AG04449 (cell line): ENCODE measurements at places on chromosomes 7 and 10.

- no peak for DNase-seq
Measured at GRCh38 chr7:66238773-66239466, 33.8 kb downstream of the TPST1 start.

DNA sequence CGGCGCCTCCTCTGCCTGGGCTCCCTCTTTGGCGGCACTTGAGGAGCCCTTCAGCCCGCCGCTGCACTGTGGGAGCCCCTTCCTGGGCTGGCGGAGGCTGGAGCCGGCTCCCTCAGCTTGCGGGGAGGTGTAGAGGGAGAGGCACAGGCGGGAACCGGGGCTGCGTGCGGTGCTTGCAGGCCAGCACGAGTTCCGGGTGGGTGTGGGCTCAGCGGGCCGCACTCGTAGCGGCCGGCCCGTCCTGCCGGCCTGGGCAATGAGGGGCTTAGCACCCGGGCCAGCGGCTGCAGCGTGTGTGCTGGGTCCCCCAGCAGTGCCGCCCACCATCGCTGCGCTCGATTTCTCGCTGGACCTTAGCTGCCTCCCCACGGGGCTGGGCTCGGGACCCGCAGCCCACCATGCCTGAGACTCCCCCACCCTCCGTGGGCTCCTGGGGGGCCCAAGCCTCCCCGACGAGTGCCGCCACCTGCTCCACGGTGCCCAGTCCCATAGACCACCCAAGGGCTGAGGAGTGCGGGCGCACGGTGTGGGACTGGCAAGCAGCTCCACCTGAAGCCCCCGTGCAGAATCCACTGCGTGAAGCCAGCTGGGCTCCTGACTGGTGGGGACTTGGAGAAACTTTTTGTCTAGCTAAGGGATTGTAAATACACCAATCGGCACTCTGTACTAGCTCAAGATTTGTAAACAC lies 73.8 kb upstream of the KMT2E start:
- no peak for DNase-seq

- no peak for DNase-seq
Measured at GRCh38 chr10:30103595-30104320, 44.4 kb upstream of the JCAD start.

- no peak for DNase-seq
Measured at GRCh38 chr10:51436805-51437204, 262.6 kb downstream of the CSTF2T start.

DNA sequence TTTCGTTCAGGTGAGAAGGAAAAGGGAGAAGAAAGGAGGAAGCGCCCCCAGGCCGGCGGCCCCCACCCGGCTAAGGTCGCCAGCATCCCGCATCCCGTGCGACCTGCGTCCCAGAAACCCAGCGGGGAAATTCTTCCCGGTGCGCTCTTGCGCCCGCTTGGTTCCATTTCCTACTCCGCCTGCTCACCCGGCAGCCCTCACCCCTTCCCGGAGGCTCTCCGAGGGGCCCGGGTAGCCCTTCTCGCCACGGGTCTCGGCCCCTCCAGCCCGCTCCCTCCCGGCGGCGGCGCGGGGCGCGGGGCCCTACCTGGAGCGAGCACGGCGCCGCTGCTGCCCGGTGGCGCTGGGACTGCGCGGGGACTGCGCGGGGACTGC lies at the start of gene PRKCQ:
Gene PRKCQ (minus strand): TSS at position 373 of the 375 bp plus-strand sequence. CDS start 65,141 bp downstream, outside the sequence.
- no peak for DNase-seq

GRCh38 chr7:21305455-21306235 lies 122.2 kb upstream of the SP4 start:
- no peak for DNase-seq

DNA sequence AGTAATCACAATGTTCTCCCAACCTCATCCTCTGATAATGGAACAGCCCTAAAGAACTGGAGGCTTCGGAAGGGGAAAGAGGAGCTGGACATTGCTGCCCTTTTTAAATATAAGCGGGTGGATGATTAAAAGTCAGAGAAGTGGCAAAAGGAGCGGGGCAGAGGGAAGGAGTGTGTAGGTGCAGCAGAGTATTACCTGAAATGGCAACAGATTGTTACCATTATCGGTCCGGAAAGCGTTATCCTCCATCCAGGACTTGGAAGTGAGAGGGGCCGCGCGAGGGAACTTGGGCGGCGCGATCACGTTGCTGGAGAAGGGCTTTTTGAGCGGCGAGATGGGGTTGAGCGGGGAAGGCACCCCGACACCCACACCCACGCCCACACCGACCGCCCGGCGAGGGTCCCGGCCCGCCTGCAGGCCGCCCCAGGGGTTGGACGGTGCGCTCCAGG lies 51.7 kb downstream of the CPEB3 start:
- no peak for DNase-seq

GRCh38 chr7:113015034-113015645 lies 71.5 kb downstream of the GPR85 start:
- DNase-seq = no peak

- no peak for DNase-seq
Measured at GRCh38 chr7:103010211-103010610, 64.4 kb downstream of the FBXL13 start.

- DNase-seq = no peak
Measured at GRCh38 chr10:5860066-5860465, 29.6 kb downstream of the ANKRD16 start.

DNA sequence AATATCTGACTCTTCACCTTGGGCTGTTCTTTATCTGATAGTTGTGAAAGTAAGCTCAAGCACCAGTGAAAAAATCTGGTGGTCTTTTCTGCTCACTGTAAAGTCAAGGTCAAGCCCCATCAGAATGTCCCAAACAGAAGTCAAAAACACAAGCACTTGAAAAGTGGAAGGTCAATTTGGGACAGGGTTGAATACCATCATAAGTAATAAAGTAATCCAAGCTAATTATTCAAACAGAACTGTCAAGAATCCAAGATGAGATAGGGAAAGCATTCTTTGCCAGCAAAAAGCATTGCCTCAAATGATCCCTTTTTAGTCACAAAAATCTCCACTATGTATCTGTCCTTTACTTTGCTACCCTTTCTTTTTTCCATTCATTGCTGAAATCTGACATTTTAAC lies 430.1 kb upstream of the NPVF start:
- DNase-seq = no peak

GRCh38 chr7:122423591-122423990 lies 119.0 kb upstream of the FEZF1 start:
- DNase-seq = no peak

GRCh38 chr7:2445047-2445446 lies 31.2 kb downstream of the GRIFIN start:
- no peak for DNase-seq

DNA sequence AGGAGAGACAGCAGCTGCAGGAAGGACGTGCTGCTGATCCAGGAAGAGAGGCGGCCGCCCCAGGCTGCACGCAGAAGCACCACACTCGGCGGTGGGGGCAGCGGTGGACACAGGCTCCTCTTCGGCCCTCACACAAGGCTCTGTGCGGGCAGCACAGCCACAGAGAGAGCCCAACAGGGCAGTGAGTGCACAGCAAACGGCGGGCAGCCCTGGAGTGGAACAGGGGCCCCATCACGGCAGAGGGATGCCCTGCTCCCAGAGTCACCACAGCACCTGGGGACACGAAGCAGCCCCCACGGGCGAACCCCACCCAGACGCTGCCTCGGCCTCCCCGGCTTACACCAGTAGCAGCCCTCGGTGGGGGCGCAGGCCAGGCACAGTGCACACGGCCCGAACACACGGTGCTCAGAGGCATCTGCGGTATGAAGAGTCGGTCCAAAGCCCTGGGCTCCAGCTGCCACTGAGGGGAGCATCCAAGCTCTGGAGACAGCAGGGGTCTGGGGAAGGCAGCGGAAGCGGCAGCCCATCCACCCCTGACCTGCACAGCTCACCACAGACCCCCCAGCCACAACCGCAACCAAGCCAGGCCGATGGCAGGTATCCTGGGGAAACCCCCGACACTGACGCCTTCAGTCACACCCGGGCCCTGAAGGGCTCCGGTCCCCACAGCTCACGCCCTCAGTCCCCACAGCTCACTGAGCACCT lies 16.8 kb downstream of the NUDT1 start:
- no peak for DNase-seq

- no peak for DNase-seq
Measured at GRCh38 chr10:127877699-127878098, 15.0 kb downstream of the CLRN3 start.

GRCh38 chr10:58293989-58294388 lies 25.0 kb downstream of the CISD1 start:
- DNase-seq = no peak

DNA sequence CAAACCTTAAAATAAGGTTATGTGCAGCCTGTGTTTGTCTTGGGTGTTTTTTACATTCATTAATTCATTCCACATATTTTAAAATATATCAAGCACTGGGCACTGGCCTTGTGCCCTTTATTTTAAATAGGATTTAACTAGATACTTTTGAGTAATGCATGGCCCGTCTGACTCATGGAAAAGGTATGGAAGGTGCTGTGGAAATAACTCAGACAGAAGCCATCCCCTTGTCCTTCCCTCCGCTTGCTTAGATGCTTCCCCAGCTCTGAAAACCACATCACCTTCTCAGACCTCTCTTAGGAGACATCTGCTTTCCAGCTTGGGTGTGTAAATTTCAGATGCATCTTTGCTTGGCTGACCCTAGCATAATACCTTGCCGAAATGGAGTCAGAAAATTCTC lies 30.5 kb downstream of the SLC18A2 start:
- no peak for DNase-seq

DNA sequence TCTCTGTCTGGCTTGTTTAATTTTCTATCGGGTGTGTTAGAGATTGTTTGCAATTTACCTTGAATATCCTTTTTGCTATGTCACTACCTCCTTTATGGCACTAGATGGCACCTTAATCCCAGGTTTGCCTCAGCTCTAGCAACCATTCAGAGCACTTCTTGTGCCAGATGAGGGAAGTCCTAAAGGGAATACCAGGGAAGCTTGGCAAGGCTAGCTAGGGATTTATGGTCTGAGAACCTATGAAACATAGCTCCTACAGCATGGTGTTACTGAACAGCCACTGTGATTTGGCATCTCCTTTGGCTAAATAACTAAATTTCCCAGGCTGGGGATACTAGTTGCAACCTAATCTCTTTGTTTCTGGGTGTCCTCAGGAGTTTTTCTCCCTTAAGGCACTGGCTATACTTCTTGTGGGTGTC lies 69.0 kb upstream of the VOPP1 start:
- peak; percentile 59 for DNase-seq

DNA sequence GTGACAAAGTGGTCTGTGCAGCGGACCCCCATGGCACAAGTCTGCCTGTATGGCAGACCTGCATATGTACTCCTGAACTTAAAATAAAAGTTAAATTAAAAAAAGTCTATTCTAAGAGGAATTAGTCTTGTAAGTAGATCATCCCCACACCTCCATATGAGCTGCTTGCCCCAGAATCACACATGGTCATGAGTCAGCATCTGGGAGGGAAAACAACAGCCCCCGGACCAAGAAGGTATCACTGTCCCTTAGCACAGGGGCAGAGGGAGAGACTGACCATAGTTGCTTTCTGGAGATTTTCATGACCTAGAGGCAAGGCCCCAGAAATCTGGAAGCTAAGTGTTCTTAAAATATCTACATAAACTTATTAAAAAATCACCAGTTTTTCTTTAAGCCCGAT lies 86.6 kb upstream of the PDK4 start:
- DNase-seq = no peak

DNA sequence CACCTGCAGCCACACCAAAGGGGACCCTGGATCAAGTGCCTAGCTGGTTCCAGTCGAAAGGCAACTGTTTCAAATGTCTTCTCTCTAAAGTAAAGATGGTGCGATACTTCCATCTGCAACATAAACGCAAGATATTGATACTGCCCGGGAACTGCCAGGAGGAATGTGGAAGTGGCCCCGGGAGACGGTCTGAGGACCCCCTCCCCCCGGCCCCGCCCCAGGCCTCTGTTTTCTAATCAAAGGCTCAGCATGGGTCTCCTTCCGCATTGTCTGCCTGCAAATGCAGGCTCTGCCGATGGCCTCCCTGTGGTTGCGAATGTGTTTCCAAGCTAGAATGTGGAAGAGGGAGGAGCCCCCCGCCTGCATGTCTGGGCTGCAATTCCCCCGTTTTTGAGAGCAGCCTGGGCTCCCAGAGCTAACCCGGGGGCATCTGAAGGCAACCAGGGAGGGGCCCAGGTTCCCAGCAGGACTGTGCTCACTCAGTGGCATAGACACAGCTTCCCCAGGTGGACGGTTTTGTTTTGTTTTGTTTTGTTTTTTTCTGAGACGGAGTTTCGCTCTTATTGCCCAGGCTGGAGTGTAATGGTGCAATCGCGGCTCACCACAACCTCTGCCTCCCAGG lies 223.9 kb upstream of the PPP2R2D start:
- no peak for DNase-seq

DNA sequence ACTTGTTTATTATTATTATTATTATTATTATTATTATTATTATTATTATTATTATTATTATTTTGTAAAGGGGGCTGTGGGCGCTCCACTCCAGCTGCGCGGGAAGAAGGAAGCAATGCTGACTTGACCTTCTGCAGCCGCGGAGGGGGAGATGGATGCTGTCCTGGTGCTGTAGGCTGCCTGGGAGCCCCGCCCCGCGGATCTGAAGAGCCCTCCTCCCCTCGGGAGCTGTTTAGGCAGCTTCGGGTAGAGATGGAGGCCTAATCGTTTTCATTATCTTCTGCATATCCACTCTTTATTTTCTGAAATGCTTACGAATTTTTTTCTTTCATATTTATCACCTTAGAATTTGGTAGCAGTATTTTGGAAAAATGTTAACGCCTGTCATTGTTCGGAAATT lies 101.2 kb upstream of the KLF6 start:
- DNase-seq = no peak

DNA sequence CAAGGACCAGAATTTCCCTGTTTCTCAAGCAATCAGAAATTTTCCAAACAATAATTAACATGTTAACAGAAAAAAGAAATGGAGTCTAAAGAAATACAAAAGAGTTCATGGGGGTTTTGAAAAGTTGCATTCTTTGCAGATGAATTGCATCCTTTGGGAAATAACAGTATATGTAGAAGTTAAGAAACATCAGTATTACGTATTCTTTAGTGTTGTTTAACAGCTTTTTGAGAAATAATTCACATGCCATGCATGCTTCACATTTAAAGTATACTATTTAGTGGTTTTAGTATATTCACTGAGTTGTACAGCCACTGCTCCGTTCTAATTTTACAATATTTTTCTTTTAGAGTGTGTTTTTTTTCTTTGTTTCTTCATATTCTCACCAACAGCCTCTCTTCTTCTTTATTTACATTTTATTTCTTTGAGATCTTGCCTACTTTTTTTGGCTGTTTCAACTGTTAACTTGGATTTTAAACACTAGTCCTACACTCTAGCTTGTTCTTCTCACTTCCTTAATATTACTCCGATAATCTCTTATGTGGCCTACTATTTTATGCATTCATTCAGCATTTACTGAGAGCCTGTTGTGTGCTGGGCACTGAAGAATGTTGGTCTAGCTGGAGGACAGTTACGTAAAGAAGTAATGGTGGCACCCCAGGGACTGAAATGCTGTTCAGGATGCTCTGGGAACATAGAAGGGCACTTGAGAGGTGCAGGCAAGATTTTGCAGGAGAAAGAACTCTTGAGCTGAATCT lies 330.1 kb downstream of the EXOC4 start:
- peak; percentile 81 for DNase-seq

GRCh38 chr10:106999118-106999707 lies 165.3 kb downstream of the SORCS1 start:
- DNase-seq = no peak
